ENCODE measurements at places on chromosomes 11 and 22. TPM values are rescaled to one million over a fixed set of nuclear protein-coding genes. Genes with fewer than 3 reads are reported as not detected.

The LTBP3 gene
- 1.8 TPM for total RNA-seq

The RABL2B gene
- total RNA-seq, result 18.6 TPM

The DERL3 gene
- total RNA-seq, result 0.26 TPM

The MMP27 gene
- not detected for total RNA-seq

The BATF2 gene
- total RNA-seq, result 0.45 TPM

The RASD2 gene
- total RNA-seq, result 0.37 TPM

The FAT3 gene
- total RNA-seq, result not detected

The DCDC1 gene
- 0.11 TPM for total RNA-seq

The LDHAL6A gene
- not detected for total RNA-seq

The PRR14L gene
- total RNA-seq, result 16.1 TPM

The NCAPD3 gene
- 13.4 TPM for total RNA-seq

The TTC36 gene
- total RNA-seq, result not detected

The MYBPC3 gene
- not detected for total RNA-seq

The ADM gene
- total RNA-seq, result 114 TPM

The OR52I2 gene
- total RNA-seq, result not detected

The CREB3L1 gene
- total RNA-seq, result 0.13 TPM

The NOX4 gene
- 4.1 TPM for total RNA-seq

The TSPAN32 gene
- total RNA-seq, result not detected

The DNAJB7 gene
- total RNA-seq, result not detected

The C22orf42 gene
- total RNA-seq, result not detected

The LRRC32 gene
- 0.50 TPM for total RNA-seq

The FOLR2 gene
- total RNA-seq, result not detected
